NCI-H524 (cell line): ENCODE measurements at places on chromosomes 7 and 10.

DNA sequence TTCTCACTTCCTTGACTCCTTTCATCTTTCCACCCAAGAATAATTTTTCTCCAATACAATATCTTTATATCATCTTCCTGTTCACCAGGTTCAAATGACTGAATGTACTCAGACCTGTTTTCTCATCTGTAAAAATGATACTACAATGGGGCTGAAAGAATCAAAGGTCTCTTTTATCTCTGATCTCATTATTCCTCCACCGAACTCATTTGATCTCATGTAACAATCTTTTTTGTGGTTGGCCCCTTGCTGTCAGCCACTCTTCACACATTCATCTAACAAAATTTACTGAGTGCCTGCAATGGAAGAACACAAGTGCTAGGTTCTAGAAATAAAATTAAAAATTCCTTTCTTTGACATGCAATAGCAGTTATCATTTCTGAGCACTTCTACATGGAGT, 65.0 kb downstream of the GRM8 start:
- DNase-seq: no peak

GRCh38 chr7:30465046-30465810, 13.4 kb downstream of the NOD1 start:
- DNase-seq: no peak

GRCh38 chr10:104641187-104641936, at the start of gene SORCS3:
Gene SORCS3 (plus strand): TSS chr10:104641290.
- DNase-seq: no peak

DNA sequence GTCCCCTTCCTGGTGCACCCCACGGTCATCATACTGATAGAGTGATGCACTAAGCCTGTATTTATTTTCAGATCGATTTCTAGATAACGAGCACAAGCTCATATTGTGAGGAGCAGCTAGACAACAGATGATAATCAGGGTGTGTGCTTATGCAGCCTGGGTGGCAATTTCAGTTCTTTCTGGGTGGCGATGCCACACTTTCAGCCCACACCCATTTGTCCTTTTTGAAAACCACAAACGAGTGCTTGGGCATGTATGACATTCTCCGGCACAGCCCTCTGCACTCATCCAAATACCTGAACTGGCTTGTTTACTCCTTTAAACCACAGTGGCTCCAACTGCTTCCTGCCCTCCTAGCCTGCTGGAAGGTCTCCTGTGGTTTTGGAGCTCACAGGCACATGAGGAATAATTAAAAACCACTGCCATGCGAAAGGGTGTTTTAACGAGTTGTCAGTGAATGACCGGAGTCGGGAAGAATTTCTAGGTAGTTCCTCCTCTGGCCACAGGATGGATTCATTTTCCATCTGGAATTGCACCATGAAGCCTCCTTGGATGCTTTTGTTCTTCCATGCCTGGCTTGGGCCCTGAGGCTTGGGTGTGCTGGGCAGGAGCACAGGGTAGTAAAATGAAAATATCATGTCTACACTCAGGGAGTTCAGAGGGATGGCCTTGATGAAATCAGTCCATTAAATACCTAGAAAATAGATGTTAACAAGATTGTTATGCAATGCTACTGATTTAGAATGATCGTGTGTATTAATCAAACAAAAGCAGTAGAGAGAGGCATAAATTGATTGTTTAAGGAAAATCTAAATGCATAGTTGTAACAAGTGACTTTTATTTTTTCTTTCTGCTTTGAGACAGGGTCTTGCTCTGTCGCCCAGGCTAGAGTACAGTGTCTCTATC, 52.4 kb upstream of the ITGB1 start:
- no peak for DNase-seq

DNA sequence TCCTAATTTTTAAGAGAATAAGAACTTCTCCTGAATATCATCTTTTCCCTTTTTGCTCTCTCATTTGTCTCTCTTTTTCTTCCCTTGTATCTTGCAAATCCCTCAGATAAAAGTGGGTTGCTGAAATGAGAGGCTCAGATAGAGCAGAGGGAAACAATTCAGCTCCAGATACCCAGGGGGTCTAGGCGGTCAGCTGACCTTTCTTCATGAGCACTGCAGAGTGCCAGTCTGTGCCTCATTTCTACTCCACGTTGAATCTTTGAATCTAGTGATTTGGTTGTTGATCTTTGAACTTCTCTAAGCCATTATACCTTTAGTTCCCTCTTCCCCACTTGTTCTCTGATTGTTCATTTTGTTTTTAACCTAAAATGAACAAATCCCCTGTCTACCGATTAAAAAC, 572.6 kb downstream of the PTPRN2 start:
- no peak for DNase-seq

DNA sequence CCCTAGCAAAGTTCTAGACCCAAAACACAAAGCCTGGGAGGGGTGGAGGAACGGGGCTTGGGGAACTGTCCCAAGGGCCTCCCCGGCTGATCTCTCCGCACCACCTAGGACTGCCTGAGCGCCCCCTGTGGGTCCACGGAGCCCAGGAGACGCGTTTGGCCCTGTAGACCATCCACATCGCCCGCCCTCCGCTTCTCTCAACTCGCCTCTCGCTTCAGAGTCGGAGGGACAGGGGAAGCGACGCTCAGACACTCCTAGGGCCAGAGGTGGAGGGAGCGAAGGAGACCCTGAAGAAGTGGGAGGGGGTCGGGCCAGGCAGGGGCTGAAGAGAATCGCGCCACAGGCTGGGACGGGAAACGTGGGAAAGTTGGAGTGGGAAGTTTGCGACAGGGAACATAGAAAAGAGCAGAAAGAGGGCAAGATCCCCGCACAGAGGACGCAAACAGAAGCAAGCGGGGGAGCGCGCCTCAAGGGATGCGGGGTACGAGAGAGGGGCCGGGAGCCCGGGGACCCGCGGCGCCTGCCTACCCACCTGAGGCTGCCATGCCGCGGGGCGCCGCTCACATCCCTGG, 378 bp downstream of the PIK3AP1 start:
- no peak for DNase-seq

DNA sequence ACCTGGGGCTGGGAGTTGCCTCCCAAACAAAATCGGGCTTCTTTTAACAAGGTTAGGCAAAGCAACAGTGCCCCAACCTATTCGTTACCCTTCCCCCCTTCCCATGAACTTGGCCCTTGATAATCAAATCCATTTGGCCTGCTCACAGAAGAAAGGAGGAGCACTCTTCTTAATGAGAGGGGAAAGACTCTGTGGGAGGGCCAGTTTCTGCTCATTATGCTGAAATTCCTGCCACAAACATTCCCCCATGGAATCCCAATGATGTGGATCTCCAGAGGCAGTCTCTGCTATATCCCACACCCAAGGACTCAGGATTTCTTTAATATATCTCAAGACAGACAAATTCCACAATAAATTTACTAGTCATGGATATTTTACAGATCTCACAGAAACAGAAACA, 43.0 kb downstream of the LSM5 start:
- DNase-seq: no peak

- no peak for DNase-seq
These were observed 67.6 kb upstream of the ZNF800 start for GRCh38 chr7:127460077-127460476.

GRCh38 chr7:74599244-74599643, 58.3 kb upstream of the GTF2I start:
- no peak for DNase-seq

- DNase-seq: no peak
These were observed 30.7 kb downstream of the AFAP1L2 start for GRCh38 chr10:114373631-114374030.

DNA sequence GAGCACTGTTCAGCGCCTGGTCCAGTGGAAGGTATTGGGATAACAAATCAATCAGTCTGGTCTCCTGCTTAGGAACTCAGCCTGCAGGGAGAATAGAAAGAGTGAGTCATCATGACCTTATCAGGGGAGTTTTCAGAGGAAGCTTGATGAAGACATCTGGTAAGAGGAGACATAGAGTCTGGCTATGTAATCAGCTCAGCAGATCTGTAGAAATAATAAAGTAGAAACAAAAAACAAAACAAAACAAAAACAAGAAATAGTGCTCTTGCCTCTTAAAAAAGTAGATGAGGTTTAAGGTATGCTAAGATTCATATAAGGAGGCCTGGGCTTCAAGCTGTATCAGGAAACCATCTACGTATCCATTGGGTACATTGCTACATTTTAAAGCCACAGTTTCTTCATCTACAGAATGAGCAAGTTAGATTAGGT, 14.4 kb downstream of the TAS2R41 start:
- no peak for DNase-seq

GRCh38 chr7:66740302-66740979, at the start of gene RABGEF1:
Gene RABGEF1 (plus strand): TSS chr7:66740733. CDS start chr7:66771900, 31,167 bp downstream.
- DNase-seq: peak; percentile 78

DNA sequence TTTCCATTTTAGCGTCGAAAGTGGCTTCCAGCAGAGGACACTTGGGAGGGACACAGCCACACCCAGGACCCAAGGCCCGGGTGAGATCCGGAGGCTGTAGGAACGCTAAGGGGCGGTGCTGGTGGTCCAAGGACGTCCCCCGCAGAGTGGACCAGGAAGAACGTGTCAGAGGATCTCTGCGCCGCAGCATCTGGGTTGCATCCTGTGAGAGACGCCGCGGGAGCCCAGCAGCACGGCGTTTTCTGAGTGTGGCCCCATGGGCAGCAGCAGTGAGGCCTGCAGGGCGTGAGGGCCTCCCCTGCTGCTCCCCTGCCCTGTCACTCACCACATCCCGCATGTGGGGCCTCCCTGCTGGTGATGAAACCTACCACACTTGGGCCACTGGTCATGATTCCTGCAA, 40.5 kb upstream of the BNIP3 start:
- no peak for DNase-seq
